Stimulated activated memory B cell treated with anti-CD40 and anti-IgM and Interleukin-4, amounts not matched to agents 10 μg/mL and 1 μg/mL and 100 μg/mL, for 72 hours (primary cell): ENCODE measurements at places on chromosomes 1 and 21.

DNA sequence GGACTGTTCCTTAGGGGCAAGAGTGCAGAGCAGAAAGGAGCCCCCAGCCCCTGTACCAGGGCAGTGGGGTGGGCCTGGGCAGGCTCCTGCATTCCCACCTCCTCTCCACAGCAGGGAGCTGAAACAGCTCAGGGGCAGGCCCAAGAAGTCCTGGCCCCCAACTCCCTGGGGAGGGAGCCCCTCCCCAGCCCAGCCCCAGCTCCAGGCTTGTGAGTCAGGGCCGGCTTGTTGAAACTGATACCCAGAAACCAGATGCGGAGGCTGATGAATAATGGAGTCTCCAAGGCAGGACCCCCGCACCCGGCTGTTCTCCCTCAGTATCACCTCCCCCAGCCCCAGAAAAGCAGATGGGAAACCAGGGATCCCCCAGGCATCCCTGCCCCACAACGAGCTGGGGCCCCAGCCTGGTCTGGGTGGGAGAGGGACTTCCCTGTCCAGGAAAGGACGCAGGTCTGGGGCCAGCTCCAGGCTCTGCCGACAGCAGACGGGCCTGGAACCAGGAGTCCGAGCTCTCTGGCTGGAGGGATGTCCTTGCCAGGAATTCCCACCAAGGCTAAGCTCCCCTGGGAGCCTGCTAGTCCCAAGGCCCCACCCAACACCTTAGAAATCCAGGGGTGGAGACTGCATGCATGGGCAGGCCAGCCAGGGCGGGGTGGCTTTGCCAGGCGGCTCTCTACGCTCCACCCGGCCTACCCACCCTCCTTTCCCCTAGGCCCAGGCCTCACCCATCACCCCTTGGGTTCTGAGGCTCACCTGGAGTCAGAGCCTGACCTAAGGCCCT is 2.7 kb downstream of the PLEKHG5 start:
- ATAC-seq = no peak

- ATAC-seq = no peak
These were observed 11.3 kb downstream of the TMCC2 start for GRCh38 chr1:205239078-205239477.

GRCh38 chr1:119732465-119733168 is 20.9 kb downstream of the PHGDH start:
- ATAC-seq = no peak

DNA sequence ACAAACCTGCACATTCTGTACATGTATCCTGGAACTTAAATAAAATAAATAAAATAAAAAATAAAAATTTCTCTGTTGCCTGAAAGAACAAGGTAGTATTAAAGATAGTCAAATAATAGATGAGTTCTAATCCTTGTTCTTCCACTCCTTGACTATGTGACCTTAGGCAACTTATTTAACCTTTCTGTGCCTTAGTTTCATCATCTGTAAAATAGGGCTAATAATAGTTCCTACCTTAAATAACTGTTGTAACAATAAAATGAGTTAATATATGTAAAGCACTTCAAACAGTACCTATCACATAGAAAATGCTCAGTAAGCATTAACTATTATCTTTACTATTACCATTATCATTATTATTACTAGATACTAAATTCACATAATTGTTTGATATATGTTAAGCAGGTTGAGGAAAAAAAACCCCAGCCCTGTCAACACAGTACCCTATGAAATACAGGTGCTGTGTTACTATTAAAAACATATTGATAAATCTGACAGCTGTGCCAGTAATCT is 23.1 kb downstream of the SASS6 start:
- ATAC-seq = no peak

- no peak for ATAC-seq
These were observed 11.9 kb downstream of the SOAT1 start for GRCh38 chr1:179305450-179305849.

DNA sequence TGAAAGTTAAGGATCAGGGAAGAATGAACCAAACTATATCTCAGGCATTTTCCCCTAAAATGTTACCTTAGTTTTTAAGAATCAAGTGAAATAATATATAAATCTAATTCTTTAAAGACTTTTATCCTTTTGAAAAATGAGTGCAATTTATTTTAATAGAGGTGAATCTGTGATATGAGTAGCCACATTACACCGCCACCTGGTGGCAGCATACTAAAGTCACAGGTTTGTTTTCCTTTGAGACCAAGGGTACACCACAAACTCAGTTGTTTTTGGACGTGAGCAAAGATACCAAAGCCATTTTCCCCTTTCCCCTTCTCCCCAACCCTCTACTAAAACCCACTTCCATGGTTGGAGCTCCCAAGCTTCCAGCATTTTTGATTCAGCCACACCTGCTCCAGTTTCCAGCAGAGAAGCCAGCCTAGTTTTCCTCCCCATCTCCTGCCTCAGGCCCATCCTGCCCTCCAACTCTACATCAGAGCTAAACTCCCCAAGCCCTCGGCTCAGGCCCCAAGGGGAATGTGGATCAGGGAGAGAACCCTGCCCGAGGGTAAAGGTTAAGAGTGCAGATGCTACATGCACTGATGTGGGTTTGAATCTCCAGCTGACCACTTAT is 22.9 kb upstream of the LDLRAP1 start:
- peak; percentile 63 for ATAC-seq

- ATAC-seq = no peak
These were observed 14.2 kb upstream of the CYP4B1 start for GRCh38 chr1:46784666-46785065.

DNA sequence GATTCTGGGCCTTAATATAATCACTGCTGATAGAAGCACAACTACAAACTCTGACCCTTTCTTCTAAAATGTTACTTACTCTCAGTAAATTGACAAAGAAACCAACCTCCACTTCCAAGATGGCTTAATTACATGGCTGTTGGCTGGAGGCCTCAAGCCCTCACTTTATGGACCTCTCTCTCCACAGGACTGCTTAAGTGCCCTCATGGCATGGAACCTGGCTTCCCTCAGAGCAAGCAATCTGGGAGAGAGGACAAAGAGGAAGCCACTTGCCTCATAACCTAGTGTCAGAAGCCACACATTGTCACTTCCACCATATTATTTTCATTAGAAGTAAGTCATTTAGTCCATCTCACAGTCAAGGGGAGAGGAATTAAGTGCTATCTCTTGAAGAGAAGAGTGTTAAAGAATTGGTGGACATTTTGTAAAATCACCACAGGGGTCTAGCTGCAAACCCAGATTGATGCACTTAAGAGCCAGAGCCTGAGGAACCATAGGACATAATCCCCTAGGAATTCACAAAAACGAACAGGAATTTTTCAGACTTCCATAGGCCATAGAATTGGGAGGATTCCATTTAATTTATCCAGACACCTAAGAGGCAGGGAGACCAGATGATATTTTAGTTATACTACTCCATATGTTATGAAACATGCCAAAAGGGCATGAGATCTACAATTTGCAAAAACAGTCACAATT is 97.5 kb upstream of the TNFSF4 start:
- no peak for ATAC-seq

- no peak for ATAC-seq
These were observed 20.8 kb downstream of the TMCO1 start for GRCh38 chr1:165747632-165748447.

DNA sequence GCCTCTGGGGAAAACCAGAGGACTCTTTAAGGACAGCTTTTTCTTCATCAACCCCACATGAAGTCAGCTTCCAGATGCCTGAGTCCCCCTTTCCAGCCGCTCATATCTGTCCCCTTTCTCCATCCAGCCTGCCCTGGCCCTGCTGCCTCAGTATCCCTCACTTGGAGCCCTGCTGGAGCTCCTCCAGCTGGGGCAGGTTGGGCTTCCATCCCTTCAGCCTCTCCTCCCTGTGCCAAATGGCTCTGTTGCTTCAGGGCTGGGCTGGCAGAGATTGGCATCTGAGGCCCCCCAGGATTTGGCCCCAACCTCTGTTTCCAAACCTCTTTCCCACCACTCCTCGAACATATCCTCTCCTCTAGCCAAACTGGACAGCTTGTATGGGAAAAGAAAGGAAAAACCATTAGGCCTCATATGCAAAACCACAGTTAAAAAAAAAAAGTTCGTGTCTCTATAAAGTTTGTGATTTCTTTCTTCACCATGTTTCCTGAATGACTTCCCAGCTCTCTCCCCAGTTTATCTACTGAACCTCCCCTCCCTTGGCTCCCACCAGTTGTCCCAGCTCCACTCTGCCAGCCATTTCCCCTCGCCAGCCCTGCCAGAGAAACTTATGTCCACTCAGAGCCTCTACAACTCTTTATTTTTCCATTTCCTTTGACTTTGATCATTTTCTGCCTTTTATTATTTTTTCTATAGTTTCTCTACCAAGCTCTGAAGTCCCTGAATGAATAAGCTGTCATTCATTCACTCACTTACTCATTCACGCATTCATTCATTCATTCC is 217.9 kb downstream of the FOXD2 start:
- no peak for ATAC-seq

GRCh38 chr1:159218649-159219636 is 14.3 kb downstream of the ACKR1 start:
- ATAC-seq = no peak

DNA sequence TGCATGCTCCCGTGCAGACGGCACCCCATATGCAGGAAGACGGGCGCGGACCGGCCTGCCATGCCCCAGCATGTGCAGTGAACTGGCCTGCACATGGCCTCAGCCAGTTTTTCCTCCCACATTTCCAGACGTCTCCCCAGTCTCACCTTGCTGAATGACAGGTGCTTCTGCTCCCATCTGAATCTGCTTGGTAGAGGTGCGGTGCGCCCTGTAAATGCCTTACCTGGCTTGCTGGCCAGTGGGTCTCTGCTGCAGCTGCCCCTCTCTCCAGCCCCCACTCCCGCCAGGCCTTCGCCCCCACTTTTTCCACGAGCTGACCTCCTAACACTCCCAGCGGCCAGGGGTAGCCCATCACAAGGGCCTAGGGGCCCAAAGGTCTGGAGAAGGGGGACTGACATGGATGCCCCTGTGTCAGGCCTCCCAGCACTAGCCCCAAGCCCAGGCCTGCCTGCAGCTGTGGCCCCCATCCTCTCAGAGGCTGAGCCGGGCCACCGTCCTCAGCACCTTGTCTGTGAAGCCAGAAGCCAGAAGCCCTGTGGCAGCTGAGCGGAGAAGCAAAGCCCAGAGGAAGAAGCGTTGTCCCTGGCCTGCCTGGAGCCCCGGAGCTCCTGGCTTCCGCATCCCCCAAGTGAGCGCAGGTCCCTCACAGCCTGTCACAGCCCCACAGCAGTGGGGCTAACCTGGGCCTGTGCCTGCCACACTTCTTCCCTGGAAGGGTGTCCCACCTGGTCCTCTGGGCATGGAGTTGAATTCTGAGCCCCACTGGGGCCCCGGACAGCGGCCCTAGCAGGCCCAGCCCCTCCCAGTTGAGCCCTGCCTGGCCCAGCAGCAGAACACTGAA is 3.7 kb upstream of the SLC19A1 start:
- ATAC-seq = no peak

- no peak for ATAC-seq
These were observed 12.1 kb upstream of the PPIE start for GRCh38 chr1:39726600-39726999.

DNA sequence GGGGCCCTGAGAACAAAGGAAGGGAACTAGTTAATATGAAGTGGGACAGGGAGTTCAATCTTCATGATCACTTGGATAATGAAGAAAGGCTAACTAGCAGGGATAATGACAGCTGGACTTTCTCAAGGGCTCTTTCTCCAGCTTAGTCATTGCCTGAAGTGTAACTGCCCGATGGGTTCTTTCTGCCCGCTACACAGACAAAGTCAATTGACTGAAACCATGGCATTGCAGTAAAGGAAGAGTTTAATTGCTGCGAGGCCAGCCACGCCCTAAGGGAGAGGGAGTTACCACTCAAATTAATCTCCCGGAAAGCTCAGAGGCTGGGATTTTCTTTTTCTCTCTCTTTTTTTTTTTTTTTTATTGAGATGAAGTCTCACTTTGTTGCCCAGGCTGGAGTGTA is 16.6 kb upstream of the SLC2A5 start:
- no peak for ATAC-seq
